ENCODE measurements at places on chromosomes 2 and 18.

GRCh38 chr2:100146657-100146960 lies 4.2 kb upstream of the AFF3 start:
- DNase-seq = no peak

GRCh38 chr2:120488531-120488930 lies 142.6 kb downstream of the INHBB start:
- no peak for DNase-seq

DNA sequence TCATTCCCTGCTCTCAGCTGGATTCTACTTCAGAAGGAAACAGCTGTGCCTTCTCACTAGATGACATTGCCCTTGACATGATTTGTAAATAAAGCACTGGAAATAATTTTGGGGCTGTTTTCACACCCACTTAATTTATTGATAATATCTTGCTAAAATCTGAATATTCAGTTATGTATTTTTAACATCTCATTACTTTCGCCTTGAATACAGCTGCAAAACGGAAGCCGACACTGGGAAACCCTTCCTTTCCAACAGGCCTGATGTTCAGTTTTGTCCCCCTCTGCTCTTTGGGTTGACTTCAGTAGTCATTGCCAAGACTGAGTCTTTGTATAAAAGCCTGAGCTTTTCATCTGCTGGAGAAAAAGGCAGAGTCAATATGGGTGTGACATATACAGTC lies 82.7 kb downstream of the DOCK10 start:
- DNase-seq = no peak

DNA sequence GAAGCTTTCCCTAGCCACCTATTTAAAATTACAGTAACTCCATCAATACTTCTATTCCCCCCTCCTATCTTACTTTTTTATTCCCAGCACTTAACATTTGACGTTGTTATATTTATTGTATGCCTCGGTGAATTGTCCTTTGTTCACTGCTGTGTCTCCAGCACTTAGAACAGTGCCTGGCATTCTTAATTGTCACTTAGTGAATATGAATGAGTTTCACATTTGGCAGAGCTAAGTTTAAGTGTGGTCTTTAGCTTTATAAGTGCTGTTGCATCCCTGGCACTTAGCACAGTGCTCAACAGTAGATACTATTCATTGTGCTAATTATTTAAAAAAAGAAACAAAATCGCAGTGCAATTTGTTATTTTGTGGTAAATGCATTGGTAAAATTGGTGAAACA lies 1.7 kb downstream of the RMP24 start:
- no peak for DNase-seq

DNA sequence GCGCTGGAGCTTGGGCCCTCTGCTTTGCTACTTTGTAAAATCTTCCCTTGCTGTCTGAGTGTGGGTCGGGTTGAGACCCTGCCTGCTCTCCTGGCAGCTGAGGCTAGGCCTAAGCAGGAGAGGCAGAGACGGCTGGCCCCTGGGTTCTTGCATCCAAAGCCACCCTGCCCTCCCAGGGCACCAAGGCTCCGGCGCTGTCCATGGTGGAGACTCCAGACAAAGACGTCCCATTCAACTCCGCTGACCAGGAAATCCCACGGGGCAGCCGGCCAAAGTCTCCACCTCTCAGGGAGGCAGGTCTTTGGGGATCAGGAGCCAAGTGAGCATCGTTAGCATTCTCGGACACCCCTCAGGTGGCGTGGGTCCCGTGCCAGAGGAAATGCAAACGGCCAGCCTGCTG lies 2.6 kb upstream of the PRLH start:
- DNase-seq = no peak

DNA sequence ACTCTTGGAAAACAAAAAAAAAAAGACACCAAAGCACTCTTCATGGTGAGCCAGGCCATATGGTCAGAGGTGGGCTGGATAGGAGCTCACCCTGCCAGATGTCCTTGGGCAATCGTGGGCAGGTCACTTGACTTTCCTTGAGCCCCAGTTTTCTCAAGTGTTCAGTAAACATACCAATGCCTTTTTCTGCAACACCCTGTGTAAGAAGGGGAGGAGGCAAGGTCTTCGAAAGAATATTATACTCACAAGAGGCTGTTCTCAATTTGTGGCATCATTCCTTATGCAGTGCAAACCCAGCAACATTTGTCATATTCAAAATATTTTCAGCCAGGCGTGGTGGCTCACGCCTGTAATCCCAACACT lies 22.9 kb upstream of the TMEM87B start:
- peak; percentile 70 for DNase-seq

DNA sequence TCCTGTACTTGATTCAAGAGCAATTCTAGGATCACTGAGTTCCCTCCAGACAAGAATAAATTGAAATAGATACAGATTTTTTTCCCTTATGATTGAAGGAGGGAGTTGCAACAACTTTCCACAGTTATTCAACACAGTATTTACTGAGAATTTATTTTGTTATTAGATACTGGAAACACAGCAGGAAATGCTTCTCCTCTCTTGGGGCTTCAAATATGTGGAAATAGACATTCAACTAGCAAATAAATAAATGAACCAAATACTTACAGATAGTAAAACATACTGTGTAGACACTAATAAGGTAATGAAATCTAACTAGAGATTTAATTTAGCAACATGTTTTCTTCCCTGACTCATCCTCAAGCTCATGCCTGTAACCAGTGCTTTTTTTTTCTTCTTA lies 169.2 kb downstream of the LNPK start:
- no peak for DNase-seq

- no peak for DNase-seq
Observed at GRCh38 chr2:161836664-161837063, 212.4 kb downstream of the SLC4A10 start.

- DNase-seq = no peak
Observed at GRCh38 chr2:51807229-51807628, 775.3 kb upstream of the NRXN1 start.

- no peak for DNase-seq
Observed at GRCh38 chr2:172011812-172012575, 12.2 kb downstream of the METAP1D start.

GRCh38 chr2:8475349-8476031 lies 206.4 kb upstream of the ID2 start:
- peak; percentile 65 for DNase-seq

- no peak for DNase-seq
Observed at GRCh38 chr2:41727711-41728110, 320.1 kb upstream of the PKDCC start.

DNA sequence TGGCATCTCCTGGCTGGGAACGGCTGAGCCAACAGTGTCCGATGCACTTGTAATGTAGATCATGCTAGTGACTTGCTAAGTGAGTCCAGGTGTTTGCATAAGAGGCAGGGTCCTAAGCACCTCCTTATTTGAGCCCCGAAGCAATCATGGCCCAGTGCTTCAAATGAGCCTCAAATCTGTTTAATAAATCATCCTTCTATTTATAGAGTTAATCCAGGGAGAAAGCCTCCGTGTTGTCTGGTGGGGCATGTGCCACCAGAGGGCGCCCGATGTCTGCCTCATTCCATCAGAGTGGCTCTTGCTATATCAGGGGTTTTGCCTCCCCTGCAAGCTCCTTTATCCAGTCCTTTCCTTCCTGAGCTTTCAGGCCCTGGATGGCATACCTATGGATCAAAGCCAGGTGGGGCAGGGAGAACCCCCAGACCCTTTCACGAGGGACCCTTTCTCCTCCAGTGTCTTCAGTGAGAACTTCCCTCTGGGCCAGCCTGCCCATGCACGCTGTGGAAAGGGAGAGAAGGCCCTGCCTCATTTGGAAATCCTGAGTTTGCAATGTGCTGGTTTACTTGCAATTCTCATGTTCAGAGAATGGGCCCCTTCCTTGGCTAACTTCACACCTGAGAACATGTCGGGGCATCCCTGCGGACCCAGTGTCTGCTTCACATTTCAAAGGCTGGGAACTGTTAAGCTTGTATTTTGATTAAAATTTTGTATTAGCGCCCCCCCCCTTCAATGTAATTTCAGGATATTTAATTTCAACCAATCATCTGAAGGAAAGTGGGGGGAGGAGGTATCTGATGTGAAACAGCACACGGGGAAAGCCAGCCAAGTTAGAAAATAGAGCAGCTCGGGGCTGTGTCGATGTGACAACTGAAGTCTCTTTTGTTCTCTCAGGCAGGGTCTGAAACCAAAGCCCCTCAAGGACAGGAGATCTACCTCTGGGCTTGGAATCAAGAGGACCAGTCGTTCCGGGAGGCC lies 39.7 kb downstream of the RDH14 start:
- peak; percentile 93 for DNase-seq

DNA sequence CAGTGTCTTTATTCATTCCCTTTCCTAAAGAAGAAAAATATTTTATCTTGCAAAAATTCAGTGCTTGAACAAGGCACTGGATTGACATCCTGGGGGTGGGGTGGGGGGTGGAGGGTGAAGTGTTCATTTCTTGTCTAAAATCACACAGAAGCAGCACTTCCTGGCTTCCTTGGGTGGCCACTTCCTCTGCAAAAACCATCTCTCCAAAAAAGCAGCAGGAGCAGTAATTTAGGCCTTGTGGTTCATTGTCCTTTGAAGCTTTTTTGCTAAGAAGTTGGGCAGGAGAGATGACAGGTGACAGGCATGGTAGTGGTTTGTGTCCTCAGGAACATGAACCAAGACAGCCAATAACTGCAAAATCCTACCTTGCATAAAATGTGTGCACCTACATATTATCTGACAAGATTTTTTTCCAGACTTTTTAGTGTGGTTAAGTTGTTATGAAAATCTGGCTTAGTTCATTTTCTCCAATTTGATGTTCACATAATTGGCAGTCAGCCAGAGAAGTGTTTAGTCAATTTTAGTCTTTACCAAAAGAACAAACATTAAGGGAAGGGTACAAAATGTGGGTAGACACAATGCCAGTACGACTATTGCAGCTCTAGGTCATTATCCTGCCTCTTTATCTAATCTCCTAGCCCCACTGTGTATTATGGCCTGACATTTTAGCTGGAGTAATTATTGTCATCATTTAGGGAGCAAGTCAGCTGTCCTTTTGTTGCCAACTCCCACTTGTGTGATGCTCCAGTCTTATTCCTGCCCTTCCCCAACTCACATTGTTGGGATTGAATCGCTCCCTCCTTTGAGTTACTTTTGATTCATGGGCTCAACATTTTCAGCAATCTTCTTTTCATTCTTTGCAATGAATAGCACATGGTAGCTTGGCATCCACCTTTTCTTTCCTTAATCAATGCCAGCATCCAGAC lies 177.2 kb downstream of the MYO3B start:
- DNase-seq = peak; percentile 35

DNA sequence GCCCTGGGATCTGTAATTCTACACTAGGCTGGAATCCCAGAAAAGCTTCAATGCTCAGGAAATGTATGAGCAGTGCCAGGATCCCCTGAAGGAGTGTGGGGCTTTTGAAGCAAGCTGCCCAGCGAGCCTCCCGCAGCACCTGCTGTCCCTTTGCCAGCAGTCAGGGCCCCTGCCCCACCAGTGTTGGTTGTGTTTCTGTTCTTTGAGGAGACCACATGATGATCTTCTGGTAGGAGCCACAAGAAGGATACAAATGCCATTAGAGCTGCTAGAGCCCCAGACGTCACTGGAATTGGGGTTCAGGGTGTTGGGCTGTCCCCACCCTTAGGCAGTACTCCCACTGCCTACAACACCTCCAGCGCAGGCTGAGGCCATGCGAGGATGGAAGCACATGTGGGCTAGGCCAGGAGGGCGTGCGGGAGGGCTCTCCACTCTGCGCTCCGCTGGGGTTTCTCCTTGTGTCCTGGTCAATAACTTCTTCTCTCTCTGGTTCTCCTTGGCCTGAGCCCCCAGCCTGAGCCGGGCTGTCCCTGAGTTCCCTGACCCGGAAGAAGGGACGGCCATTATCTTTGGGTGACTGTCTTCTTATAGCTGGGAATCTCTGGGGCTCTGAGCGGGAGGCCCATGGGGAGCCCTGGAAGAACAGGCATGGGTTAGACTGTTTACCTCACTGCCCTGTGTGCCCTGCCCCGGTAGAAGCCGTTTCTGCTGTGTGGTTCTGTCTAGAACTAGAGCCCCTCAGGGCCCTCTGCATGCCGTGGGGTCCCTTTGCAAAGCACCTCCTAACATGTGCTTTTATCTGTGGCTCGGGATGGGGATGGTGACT lies 73.9 kb downstream of the LRRFIP1 start:
- DNase-seq = no peak

DNA sequence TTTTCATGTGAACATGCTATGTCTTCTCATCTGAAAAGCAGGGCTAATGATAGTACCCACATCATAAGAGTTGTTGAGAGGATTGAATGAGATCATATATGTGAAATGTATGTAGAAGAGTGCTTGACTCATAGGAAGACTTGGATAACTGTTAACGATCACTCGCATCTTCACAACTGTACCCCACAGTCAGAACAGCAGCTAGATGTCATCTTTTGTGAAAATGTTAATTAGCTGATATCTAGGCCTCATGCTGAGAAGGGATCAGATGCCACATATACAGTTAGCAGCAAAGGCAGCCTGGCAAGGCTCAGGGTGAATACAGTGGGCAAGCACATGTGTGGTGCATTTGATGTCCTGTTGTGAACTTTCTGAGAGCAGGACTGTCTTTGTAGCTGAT lies 24.2 kb downstream of the MAP3K20 start:
- no peak for DNase-seq

DNA sequence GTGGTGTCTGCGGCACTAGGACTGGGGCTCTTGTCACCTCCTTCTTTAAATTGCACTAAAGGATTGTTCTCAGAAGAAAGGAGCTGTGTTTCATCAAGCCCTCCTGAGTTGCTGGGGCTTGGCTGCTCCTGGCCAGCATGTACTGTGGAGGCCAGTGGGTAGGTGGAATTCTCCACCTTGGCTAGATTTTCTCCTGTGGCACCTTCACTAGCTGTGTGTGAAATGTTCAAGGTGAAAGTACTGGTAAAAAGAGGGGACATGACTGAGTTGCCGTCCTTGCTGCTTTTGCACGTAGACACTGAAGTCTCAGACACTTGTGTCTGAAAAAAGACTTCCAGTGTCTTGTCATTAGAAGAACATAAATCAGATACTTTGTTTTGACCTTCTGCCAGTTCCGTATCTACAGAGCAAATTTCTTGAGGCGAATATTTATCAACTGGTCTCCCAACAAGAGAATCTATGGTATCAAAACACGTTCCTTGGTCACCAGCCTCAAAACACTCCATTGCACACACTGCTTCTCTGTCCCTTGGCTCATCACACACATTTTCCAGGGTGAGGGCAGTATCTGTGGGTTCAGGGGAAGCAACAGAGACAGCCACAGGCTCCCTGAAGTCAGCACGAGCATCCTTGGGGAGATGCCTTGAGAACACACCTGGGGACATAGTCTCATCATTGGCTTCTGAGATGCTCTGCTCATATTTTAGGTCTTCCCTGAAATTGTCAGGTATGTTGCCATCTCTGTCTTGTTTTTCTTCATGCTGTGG lies 91.4 kb downstream of the ALPK2 start:
- no peak for DNase-seq

GRCh38 chr2:45169339-45170190 lies 160.3 kb upstream of the SIX2 start:
- DNase-seq = no peak

GRCh38 chr2:240223631-240224030 lies 83.2 kb upstream of the OTOS start:
- DNase-seq = no peak

GRCh38 chr2:3338340-3338739 lies 39.3 kb downstream of the EIPR1 start:
- DNase-seq = no peak

- no peak for DNase-seq
Observed at GRCh38 chr2:47777277-47777937, 5.5 kb upstream of the MSH6 start.

GRCh38 chr18:35508030-35508429 lies 10.3 kb upstream of the INO80C start:
- DNase-seq = no peak

- no peak for DNase-seq
Observed at GRCh38 chr2:180523621-180524340, 456.6 kb upstream of the UBE2E3 start.

Data from NCI-H1417 (cell line).